ENCODE measurements at places on chromosomes 1 and 21.

DNA sequence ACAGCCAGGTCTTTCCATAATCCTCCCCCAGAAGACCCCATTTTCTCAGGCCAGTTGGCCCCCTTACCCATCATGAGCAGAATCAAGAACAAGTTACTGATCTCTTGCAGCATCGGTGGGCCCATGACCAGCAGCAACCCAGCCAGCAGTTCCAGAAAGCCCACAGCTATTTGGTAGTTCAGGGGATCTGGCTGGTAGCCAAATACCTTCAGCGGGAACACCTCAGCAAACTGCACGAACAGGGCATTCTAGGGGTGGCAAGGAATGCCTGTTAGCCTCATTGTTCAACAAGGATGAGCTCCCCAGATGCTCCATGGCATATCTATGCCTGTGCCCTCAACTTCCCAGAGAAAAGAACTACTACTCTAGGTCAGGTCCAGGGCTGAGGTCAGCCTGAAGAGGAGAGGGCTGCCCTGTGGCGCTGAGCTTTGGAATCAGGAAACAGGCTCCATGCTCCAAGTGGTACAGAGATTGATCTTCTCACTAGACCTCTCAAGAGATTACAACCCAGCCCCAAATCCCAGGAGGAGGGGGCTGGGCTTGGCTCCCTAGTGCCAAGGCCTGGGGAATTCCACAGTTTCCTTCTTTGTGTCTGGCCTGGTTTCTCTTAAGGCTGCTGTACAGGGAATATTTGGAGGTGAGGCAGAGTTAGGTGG is 1.3 kb downstream of the TMEM35B start:
- DNase-seq: no peak

GRCh38 chr21:19785941-19786340 is 1212.3 kb upstream of the NCAM2 start:
- DNase-seq: no peak

GRCh38 chr1:27139980-27140379 is 14.9 kb downstream of the SLC9A1 start:
- no peak for DNase-seq

- DNase-seq: peak; percentile 9
Measured at GRCh38 chr1:82225421-82226185, 424.9 kb downstream of the ADGRL2 start.

DNA sequence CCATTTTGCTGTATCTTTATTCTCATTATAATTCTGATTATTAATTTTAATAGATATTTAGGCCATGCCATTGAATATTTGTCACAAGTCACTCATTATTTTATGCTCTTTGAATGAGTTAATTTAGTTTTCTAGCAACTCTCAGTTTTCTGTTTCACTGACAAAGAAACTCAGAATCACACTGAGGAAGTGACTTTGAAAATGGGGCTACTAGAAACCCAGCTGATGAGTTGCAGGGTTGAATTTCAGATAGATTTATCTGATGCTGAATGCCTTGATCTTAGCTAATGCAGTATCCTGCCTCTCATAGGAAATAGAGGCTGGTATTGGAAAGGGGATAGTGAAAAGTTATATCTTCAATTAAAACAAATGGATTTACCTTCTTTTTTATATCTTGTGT is 67.4 kb upstream of the PLA2G4A start:
- no peak for DNase-seq

DNA sequence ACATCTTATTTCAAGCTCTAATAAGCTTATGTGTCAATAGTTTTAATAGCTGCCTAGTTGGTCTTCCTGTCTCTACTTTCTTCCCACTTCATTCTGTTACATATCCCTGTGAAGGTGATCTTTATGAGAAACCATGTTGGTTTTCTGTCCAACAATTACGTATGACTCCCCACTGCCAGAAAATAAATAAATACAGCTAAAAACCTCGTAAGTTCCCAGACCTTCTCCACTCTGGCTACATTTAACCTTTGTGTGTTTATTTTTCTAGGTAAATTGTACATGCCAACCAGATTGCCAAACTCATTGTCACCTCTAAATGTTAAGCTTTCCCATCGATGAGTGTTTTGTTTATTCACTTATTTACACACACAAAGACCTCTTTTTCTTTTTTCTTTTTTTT is 147.2 kb downstream of the CRB1 start:
- DNase-seq: no peak

GRCh38 chr1:183859831-183860230 is 54.9 kb downstream of the RGL1 start:
- DNase-seq: peak; percentile 47

GRCh38 chr21:31556662-31557061 is 102.8 kb upstream of the SOD1 start:
- no peak for DNase-seq
